ENCODE measurements at places on chromosomes 1 and 21.

DNA sequence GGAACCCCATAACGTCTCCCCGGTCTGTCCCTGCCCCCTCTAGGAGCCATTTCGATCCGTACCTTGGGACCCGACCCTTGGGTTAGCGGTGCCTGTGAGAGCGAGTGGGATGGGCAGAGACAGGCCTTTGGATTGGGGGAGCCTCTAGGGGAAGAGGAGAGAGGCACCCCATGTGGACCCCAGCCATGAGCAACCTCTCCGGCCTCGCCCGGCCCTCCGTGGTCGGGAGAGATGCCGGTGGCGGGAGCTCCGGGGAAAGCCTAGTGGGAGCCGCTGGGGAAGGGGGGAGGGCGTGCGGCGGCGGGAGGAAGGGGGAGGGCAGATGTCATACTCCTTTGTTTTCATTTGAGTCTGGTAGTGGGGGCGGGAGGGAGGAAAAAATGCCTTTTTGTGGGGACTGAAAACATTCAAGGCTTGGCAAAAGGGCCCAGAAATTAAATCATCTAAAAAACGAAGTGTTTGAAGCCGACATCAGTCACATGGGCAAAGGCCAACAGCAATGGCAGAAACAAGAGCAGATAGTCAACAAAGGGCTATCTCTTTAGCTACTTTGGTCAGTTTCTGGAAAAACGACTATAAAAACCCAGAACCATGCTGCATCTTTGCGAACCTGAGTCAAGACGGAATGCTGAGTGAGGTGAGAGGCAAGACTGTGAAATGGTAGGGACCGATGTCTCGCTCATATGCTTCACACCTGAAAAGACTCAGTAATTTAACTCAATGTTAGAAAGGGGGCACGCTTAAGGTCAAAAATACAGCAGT, 758 bp downstream of the PTBP2 start:
- DNase-seq = peak; percentile 8

DNA sequence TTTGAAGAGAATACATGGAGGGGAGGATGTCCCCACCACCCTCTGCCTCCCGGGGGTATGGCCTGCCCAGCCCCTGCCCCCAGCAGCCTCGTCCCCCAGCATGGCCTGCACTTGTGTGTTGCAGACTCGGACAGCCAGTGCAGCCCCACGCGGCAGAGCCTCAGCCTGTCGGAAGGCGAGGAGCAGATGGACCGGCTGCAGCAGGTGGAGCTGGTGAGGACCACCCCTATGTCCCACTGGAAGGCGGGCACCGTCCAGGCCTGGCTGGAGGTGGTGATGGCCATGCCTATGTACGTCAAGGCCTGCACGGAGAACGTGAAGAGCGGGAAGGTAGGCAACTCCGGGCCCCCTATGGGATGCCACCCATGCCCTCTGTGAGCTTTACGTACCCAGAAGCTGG, 59.5 kb upstream of the TMEM51 start:
- DNase-seq = no peak

DNA sequence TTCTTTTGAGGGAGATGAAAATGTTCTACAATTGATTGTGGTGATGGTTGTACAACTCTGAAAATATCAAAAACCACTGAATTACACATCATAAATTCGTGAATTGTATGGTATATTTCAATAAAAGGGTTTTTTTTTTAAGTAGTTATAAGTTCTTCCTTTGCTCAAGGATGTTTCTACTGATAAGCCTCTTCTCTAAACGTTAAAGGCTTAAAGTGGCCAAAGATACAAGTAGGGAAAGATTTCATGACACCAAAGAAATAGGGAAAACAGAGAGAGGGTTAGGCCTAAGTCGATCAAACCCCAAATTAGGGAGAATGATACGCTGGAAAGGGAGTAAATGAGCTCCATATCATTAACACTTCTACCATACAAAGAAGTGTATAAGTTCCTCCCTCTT, 4.1 kb downstream of the KDM5B start:
- no peak for DNase-seq

DNA sequence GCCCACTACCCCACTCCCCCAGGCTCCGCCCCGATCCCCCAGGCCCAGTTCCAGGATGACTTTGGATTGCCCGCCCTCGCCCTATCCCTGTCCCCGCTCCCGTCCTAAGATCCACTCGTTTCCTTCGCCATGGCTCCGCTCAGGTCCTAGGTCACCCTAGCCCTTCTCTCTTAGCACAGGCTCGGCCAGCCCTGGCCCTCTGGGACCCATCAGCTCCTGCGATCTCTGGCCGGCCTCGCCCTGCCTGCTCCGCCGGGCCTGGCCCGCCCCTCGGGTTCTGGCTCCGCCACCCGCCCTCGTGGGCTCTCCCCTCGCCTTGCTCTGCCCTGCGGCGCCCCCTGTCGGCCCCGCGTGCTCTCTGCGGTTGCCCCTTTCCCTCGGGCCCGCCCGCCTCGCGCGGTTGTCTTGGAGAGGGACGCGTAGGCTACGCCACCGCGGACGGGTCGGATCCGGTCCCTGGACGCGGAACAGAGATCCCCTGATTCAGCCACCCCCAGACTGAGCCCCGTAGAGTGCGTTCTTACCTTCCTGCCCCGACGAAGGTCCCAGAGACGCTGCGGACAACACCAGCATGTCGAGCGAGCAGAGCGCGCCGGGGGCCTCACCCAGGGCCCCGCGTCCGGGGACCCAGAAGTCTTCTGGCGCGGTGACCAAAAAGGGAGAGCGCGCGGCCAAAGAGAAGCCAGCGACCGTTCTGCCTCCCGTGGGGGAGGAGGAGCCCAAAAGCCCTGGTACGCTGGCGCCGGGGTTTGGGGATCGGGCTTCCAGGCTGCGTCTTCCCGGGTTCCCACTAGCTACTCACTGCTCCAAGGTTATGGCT, at the start of gene LRRC71:
TSS of gene LRRC71 (plus strand) at position 400 of the 820 bp plus-strand sequence. CDS start at position 572, 172 bp downstream.
- peak; percentile 82 for DNase-seq

GRCh38 chr1:199522338-199522737, 505.2 kb upstream of the NR5A2 start:
- DNase-seq = no peak

DNA sequence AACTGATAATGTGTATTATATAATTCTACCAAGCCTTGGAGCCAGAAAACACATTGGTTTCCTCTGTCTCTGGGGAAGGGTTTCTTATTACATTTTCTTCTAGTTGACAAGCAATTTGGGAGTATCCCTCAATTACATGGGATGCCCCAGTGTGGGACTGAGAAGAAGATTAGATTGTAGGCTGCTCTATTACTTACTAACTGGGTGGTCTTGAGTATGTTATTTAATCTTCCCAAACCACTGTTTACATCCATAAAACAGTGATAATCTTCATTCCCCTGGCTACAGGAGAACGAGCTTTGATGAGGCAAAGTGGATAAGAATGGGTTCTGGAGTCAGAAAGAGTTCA, 105.8 kb downstream of the TSEN15 start:
- no peak for DNase-seq

DNA sequence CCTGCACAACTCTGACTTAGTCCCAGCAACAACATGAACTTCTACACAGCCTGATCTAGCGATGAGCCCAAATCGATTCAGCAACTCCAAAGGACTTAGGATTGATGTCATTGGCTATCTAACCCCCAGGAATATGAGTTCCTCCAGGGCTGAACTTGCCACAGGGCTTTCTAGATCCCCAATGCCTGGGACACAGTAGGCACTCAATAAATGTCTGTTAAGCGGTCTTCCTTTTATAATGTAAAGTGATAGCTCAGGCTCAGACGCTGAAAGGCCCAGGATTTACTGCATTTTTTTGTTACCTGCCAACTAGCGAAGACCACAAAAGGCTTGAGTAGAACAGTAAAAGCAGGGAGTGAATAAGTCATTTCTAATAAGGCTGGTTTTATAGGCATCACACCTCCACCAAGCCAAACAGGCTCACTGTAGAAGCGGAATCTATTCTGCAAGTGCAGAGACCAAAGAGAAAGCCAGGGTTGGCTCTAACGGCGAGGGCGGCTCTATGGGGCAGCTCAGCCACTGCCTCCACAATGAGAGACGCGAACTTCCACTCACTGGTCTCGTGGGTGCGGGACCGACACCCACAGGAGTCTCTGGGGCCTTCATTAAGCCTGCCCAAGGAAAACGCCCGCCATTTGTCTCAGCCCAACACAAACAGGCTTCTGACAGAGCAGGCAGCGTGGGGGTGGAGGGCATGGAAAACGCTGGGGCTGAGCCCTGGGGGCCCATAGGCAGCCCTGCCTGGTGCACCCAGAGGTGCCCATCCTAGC, 52.0 kb downstream of the HLCS start:
- no peak for DNase-seq

DNA sequence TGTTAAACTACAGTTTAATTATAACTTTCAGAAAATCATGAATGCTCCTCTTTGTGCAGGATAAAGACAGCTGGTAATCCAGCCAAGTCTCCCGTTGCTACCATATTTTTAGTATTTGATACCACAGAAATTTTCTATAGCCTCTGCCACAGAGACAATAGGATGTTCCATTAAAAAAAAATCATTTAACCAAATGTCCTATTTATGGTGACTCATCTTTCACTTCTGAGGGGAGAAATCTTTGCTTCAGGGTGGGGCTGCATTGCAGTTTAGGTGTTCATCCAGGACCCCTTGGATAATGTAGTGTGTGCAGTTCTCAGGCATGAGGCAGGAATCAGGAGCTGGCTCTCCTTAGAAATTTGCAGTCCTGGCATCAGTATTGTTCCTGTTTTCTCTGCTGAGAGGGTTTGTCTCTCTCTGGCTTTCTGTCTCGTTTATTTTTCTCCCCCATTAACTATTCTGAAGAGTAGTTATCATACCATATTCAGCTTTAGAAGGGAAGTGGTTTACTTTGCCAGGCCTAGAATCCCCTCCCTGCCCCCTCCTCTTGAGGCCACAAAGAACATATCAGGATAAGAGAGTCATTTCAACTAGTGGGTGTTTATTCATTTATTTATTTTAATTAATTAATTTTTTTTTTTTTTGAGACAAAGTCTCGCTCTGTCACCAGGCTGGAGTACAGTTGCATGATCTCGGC, 3.1 kb downstream of the PRUNE1 start:
- no peak for DNase-seq

DNA sequence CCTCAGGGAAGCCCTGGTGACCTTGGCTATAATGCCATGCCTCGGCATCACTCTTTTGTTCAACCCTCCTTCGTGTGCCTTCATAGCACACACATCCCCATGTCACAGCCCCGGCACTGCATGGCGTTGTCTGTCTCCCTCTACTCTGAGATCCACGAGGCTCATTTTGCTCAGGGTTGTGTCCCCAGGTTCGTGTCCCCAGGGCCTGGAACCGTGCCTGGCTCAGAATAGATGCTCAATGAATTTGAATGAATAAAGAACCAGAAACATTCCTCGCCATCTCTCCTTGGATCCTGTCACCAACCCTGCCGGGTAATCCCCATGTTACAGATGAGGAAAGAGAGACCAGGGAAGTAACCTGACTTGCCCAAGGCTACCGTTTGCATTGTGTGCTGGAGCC, 177.3 kb downstream of the PTPRU start:
- no peak for DNase-seq

DNA sequence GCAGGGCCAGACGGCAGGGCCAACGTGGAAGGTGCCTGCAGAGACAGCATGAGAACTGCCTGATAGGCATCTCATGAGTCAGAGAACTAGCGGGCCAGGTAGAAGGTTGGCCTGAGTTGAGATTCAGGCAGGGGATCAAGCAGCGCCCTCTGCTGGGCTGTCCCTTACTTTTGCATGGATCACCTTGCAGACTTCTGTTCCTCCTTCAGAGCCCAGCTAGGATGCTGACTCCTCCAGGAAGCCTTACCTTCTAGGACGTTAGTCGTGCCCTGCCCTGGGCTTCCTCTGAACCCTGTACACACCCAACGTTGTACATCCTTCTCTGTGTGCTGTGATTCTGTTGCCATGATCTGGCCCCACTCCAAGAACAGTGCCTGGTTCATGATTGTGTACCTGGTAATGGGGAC, 231.3 kb upstream of the VAMP3 start:
- peak; percentile 33 for DNase-seq

- DNase-seq = no peak
Observed at GRCh38 chr21:42744520-42745445, 91.4 kb downstream of the PDE9A start.

DNA sequence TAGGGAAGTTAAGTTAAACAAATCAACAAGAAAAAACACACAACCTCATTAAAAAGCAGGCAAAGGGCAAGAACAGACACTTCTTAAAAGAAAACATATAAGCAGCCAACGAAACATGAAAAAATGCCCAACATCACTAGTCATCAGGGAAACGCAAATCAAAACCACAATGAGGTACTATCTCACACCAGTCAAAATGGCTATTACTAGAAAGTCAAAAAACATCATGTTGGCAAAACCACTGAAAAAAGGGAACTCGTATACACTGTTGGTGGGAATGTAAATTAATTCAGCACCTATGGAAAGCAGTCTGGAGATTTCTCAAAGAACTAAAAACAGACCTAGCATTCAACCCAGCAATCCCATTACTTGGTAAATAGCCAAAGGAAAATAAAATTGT, 51.1 kb downstream of the HSF2BP start:
- DNase-seq = no peak

DNA sequence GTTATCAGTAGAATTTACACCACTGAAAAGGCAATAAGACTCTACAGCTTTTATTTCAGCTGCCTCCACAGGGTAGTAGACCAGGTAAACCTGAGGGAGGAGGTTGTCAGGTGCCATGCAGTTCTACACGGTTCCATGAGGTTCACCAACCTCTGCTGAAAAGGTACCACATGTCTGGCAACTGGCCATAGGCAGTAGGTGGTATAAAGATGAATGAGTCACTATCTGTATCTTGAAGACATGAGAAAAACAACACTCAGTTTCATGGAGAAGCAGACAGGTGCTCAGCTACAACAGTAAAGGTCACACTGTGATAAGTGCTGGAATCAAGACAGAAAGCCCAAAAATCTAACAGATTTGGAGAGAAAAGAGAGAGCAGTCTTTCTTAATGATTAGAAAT, 145.4 kb downstream of the PTGER3 start:
- DNase-seq = no peak

DNA sequence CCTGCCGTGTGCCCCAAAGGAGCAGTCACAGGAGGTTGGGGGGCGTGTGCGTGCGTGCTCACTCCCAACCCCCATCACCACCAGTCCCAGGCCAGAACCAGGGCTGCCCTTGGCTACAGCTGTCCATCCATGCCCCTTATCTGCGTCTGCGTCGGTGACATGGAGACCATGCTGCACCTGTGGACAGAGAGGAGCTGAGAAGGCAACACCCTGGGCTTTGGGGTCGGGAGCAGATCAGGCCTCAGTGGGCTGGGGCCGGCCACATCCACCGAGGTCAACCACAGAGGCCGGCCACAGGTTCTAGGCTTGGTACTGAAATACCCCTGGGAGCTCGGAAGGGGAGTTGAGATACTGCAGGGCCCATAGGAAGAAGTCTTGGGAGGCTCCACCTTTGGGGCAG, 23.5 kb downstream of the COL6A1 start:
- no peak for DNase-seq

DNA sequence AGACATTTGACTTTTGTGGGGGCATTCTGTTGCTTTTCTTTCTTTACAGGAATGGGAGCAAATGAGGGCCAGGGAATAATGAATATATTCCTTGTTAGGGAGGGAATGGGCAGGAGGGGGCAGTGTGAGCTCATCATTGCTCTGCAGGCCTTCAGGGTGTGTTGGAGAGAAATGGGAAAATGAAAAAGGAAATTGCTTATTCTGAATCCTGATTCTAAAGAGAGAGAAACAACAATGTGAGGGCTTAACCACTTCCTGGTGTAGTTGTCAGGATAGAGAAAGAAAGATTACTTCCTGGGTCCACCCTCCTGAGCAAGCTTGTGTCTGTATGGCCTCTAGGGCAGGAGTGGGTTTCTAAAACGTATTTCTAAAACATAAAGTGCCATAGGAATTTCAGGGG, 28.3 kb downstream of the VANGL2 start:
- DNase-seq = peak; percentile 63

GRCh38 chr1:80767711-80768110, 1033.0 kb upstream of the ADGRL2 start:
- DNase-seq = no peak

GRCh38 chr1:184322253-184322652, 64.6 kb upstream of the C1orf21 start:
- no peak for DNase-seq

All from NCI-H2081 (cell line).